H1 (cell line): ENCODE measurements at places on chromosomes 16 and 17.
A peak's percentile ranks its signal among the peaks of the same experiment; 100 is the strongest.

DNA sequence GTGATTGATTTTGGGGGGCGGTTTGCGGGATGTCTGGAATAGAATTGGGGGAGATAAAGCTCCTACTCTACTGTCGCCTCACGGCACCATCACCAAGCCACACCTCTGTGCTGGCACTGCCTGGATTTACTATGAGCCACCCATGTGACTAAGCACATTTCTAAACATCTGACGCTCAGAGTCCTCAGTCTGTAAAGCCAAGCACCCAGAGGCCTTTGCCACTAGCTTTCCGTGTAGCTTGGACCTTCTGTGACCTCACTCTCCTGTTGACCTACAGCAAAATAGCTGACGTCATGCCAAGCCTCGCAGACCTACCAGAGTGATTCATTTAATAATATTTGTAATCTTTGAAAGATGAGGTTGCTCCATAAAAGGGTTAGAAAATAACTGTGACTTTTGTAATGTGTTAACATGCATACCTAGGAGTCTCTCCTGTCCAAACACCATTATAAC is 38.5 kb upstream of the MYOCD start:
- peaks cover 10% of the 10 kb centered on the region for H3K4me1 ChIP-seq
- no peaks in the 10 kb centered on the region for H3K27me3 ChIP-seq
- H3K27ac ChIP-seq: no peak overlapping the region
- H3K4me3 ChIP-seq: no peak overlapping the region
- DNase-seq: no peak

DNA sequence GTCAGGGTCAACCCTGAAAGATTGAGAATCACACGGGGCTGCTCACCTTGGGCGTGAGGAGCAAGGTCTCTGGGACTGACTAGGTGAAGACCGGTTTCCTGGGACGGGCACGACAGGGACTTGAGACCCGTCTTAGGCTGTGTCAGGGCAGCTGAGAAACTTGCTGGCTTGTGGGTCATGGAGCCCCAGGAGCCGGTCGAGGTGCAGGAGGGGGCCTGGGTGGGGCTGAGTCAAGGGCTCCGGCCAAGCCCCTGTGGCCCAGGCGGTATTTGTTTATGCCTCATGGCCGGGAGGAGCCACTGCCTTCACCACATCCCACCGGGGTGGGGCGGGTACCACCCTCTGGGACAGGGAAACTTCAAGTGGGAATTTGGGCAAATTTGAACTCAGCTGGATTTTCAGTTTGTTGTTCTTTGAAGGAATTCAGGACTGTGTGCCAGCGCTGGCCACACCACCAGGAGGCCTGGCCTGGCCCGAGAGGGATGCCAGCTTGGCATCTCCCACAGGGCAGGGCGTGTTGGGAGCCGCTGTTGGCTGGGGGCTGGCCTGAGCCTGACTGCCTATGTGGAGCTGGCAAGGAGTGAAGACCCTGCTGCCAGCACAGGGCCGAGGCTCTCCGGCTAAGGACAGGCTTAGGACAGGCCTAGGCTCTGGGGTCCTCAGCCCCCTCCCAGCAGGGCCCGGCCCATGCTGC is 116.1 kb downstream of the METRNL start:
- no peaks in the 10 kb centered on the region for H3K36me3 ChIP-seq
- no peak overlapping the region for H3K4me3 ChIP-seq
- no peak overlapping the region for H3K27ac ChIP-seq
- no peak for DNase-seq
- no peaks in the 10 kb centered on the region for H3K27me3 ChIP-seq
- no peaks in the 10 kb centered on the region for H3K4me1 ChIP-seq

- no peak for DNase-seq
- no peaks in the 10 kb centered on the region; the same call in 1 of the 2 replicates for H3K4me1 ChIP-seq
- H3K36me3 ChIP-seq: peaks cover 54% of the 10 kb centered on the region
- H3K27ac ChIP-seq: no peak overlapping the region
- no peak overlapping the region for H3K4me3 ChIP-seq
Observed at GRCh38 chr17:77210946-77211541, 70.3 kb downstream of the SEC14L1 start.

DNA sequence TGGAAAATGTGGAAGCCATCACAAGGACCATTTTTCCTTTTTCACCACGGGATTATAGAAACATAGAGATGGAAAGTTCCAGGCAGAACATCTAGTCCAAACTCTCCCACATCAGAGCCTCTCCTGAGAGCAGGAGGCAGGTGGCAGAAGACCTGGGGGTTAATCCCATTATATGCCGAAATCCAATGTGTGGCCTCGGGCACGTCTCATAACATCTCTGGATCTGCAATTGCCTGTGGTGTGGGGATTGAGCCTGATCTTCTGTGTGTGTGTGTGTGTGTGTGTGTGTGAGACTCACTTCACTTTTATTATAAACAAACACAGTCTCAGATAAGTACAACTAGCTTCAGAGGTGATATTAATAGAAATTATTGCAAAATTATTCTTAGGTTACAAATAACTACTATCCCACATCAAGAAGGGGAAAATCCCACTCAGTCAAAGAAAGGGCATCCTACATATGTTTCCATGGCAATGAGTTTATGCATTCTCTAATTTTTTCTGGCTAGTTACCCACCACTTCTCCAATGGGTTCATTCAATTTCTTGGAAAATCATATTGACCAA is 199.1 kb downstream of the FOXL1 start:
- H3K27ac ChIP-seq: no peak overlapping the region
- H3K36me3 ChIP-seq: no peaks in the 10 kb centered on the region
- no peaks in the 10 kb centered on the region for H3K27me3 ChIP-seq

DNA sequence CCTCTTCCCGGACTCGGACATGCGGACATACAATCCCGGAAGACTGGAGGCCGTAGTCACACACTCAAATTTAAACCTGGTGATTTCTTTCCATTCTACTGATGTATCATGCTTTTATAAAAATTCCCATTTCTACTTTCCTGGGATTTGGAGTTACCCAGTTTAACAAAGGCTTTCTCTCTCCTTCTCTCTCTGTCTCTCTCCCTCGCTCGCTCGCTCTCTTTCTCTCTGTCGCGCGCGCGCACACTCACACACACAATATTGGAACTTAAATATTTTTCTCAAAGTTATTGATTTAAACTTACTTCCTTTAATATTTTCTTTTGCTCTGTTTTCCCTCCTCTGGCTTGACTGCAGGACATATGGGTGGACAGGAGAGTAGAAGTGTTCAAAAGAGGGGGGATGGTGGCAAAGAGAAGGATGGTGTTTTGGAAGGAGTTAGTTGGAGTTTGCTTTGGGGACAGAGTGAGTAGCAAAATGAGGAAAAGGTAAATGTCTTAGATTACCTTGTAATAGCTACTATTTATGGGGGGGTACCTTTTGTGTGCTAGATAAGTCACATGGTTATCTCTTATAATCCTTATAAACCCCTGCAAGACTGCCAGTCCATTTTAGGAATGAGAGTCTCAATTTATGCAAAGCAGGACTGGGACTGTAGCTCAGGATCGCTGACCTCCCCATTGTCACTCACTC is 878 bp upstream of the TRIM25 start:
- H3K4me1 ChIP-seq: peaks cover 9% of the 10 kb centered on the region
- peak overlapping the region; percentile 49 for H3K4me3 ChIP-seq
- H3K27ac ChIP-seq: no peak overlapping the region
- H3K27me3 ChIP-seq: peaks cover 20% of the 10 kb centered on the region
- DNase-seq: no peak
- H3K36me3 ChIP-seq: no peaks in the 10 kb centered on the region

DNA sequence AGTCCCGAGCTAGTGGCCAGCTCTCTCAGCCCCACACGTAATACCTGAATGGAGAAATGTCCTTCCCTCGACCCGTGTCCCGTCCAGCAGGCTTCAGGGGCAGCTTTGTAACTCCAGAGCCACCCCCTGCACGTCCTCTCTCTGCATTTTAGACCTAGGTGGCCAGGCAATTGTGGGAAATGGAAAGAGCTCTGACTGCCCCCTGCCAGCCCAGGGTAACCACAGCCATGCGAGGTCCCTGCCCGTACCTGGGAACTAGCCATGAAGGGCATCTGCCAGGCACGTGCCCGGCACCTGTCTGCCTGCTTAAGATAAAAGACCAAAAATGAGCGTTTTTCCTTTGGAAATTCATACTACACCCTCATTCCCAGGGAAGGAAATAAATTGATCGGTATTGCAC is 9.2 kb downstream of the MAPK8IP3 start:
- H3K36me3 ChIP-seq: no peaks in the 10 kb centered on the region
- peaks cover 16% of the 10 kb centered on the region for H3K4me1 ChIP-seq
- DNase-seq: no peak
- H3K27ac ChIP-seq: no peak overlapping the region
- H3K4me3 ChIP-seq: no peak overlapping the region

DNA sequence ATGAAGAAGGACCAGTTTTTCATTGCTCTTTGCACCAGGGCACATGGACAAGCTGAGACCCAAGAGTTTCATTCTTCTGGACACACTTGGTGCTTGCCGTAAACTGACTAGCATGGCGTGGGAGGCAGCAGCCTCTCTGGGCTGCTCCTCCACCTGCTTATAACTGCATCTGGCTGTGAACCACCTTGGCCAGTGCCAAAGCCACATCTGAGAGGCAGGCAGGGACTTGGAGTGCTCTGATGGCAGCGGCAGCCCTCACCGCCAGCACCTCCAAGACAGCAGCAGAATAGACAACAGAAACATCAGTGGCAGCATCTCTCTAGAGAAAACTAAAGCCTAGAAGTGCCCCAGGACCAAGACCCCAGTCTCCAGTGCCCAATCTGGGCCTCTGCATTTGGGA is 4.7 kb downstream of the KRT37 start:
- no peak overlapping the region for H3K4me3 ChIP-seq
- DNase-seq: no peak
- no peaks in the 10 kb centered on the region for H3K27me3 ChIP-seq
- H3K36me3 ChIP-seq: no peaks in the 10 kb centered on the region

GRCh38 chr17:78966123-78966813 is 13.5 kb downstream of the LGALS3BP start:
- no peak overlapping the region for H3K4me3 ChIP-seq
- H3K4me1 ChIP-seq: no peaks in the 10 kb centered on the region
- no peaks in the 10 kb centered on the region for H3K27me3 ChIP-seq
- no peaks in the 10 kb centered on the region for H3K36me3 ChIP-seq
- no peak overlapping the region for H3K27ac ChIP-seq

GRCh38 chr17:4980644-4981216 is 6.7 kb downstream of the CAMTA2 start:
- H3K36me3 ChIP-seq: no peaks in the 10 kb centered on the region
- DNase-seq: peak; percentile 73
- peaks cover 18% of the 10 kb centered on the region for H3K27me3 ChIP-seq
- H3K4me1 ChIP-seq: peaks cover 4% of the 10 kb centered on the region; the same call in 1 of the 2 replicates
- no peak overlapping the region for H3K27ac ChIP-seq

DNA sequence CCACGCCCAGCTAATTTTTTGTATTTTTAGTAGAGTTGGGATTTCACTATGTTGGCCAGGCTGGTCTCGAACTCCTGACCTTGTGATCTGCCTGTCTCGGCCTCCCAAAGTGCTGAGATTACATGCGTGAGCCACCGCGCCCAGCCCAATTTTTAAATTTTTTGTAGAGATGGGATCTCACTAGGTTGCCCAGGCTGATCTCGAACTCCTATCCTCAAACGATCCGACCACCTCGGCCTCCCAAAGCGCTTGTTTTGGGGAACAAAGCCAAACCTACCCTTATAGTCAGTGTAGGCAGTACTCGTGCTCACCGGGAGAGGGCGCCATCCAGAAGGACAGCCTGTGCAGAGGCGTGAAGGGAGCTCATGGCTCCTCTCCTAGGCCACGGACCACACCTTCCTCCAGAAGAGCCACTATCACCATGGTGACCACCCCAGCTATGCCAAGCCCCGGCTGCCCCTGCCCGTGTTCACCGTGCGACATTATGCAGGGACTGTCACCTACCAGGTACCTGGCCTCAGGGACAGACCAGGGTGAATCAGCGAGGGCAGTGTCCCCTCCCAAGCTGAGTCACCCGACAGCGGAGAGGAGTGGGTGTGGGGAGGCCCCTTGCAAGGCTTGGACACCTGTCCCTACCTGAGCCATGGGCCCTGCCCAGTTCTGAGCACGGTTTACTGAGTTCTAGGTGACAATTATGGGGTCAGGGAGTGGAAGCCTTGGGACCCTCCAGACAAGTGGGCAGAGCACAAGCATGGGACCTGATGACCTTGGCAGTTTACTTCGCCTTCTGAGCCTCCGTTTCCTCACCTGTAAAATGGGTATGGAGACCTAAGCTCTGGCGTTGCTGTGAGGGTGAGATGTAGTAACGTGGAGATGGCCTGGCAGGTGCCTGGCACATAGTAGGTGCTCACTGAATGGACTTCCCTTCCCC is 13.7 kb downstream of the MYO15B start:
- H3K27ac ChIP-seq: no peak overlapping the region
- H3K27me3 ChIP-seq: no peaks in the 10 kb centered on the region
- no peaks in the 10 kb centered on the region for H3K36me3 ChIP-seq
- no peak overlapping the region for H3K4me3 ChIP-seq
- peak; percentile 97 for DNase-seq

- no peaks in the 10 kb centered on the region for H3K4me1 ChIP-seq
- no peak overlapping the region for H3K27ac ChIP-seq
- H3K27me3 ChIP-seq: no peaks in the 10 kb centered on the region
- H3K4me3 ChIP-seq: no peak overlapping the region
Observed at GRCh38 chr16:48408688-48409087, 23.5 kb upstream of the SIAH1 start.

DNA sequence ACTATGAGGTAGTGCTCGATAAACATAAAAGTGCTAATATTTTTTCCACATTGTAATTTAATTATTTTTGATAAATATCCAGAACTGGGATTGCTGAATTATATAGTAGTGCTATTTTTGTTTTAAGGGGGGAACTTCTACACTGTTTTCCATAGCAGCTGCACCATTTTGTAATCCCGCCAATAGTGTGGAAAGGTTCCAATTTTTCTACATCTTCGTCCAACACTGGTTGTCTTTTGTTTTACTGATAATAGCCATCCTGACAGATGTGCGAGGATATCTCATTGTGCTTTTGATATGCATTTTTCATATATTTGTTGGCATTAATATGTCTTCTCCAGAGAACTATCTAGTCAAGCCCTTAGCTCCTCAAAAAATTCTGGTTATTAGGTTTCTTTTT is 259.6 kb upstream of the KCNJ16 start:
- H3K27ac ChIP-seq: no peak overlapping the region
- no peaks in the 10 kb centered on the region for H3K36me3 ChIP-seq
- H3K4me1 ChIP-seq: no peaks in the 10 kb centered on the region
- no peak for DNase-seq

- no peaks in the 10 kb centered on the region for H3K36me3 ChIP-seq
- no peak overlapping the region for H3K27ac ChIP-seq
- DNase-seq: no peak
- no peaks in the 10 kb centered on the region for H3K27me3 ChIP-seq
Observed at GRCh38 chr17:74011966-74012365, 191.5 kb upstream of the RPL38 start.
